ENCODE measurements at places on chromosomes 5 and 9. TPM values are rescaled to one million over a fixed set of nuclear protein-coding genes. Genes with fewer than 3 reads are reported as not detected.
A peak's percentile ranks its signal among the peaks of the same experiment; 100 is the strongest.

DNA sequence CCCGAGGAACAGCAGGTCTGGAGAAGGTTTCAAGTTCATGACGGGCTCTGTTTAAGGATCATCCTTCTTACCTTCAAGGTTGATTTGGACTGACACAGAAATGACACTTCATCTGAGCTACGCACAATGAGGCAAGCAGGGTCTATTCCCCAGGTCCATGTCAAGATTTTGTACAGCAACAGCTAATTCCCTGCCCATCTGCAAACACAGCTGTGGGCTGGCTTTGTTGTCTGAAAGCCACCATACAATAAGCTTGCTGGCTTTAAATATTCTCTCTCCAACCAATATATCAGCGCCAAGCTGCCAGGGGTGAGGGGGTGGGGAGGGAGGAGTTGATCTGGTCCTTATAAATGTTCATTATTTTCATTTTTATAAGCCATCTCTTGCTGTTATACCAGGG lies 92.0 kb downstream of the OTULIN start:
- H3K4me3 ChIP-seq = no peak overlapping the region
- H3K36me3 ChIP-seq = no peaks in the 10 kb centered on the region
- no peaks in the 10 kb centered on the region for H3K27me3 ChIP-seq
- H3K27ac ChIP-seq = no peak overlapping the region
- no peaks in the 10 kb centered on the region for H3K4me1 ChIP-seq
- DNase-seq = no peak

DNA sequence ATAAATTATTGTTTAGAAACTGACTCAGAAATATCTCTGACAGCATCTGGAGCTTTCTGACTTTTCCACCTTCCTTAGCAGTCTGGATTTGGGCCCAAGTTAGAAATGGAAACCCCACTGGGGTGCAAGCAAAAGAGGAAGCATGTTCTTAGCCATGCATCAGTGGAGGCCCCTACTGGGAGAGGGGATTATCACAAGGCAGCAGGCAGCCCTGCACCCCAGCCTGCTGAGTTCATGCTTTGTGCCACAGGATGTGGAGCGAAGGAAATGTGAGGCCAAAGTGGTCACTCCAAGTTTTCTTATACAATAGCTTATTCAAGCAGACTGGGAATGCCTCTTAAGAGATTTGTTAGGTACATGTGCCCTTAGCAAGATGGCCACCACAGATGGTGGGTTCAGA lies 146.5 kb upstream of the TLX3 start:
- H3K4me3 ChIP-seq = no peak overlapping the region
- H3K36me3 ChIP-seq = no peaks in the 10 kb centered on the region
- H3K27ac ChIP-seq = no peak overlapping the region
- H3K4me1 ChIP-seq = peaks cover 5% of the 10 kb centered on the region
- peak; percentile 72 for DNase-seq

- no peak overlapping the region for H3K4me3 ChIP-seq
- no peaks in the 10 kb centered on the region for H3K4me1 ChIP-seq
- no peak for DNase-seq
- no peak overlapping the region for H3K27ac ChIP-seq
- no peaks in the 10 kb centered on the region for H3K27me3 ChIP-seq
Observed at GRCh38 chr5:156585999-156586398, 259.0 kb downstream of the SGCD start.

The PRDM9 gene
- total RNA-seq = not detected

The NMUR2 gene
- not detected for total RNA-seq

The ABO gene
- total RNA-seq = not detected

DNA sequence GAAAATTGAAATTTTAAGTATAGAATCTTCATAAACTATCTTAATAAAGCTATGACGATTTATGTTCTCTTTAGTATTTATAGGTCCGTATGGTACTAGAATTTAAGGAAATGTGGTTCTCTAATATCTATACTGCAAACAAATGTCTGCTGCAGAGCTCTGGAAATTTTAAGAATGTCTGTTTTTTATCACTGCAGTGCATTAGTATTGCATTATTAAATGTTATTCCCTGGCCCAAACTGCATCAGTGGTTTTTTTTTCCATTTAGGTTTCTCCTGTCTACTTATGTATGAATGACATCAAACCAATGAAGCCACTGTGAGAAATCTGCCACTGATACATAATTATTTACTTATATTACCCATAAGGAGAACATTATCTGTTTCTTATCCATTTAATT lies 211.4 kb upstream of the CD180 start:
- H3K4me3 ChIP-seq = no peak overlapping the region
- no peaks in the 10 kb centered on the region for H3K36me3 ChIP-seq
- no peak for DNase-seq
- H3K4me1 ChIP-seq = no peaks in the 10 kb centered on the region
- no peak overlapping the region for H3K27ac ChIP-seq

GRCh38 chr5:91211997-91212713 lies 171.0 kb downstream of the ARRDC3 start:
- no peaks in the 10 kb centered on the region for H3K4me1 ChIP-seq
- no peaks in the 10 kb centered on the region for H3K36me3 ChIP-seq
- no peak for DNase-seq
- H3K27me3 ChIP-seq = no peaks in the 10 kb centered on the region

The SLC6A3 gene
- total RNA-seq = 0.46 TPM

DNA sequence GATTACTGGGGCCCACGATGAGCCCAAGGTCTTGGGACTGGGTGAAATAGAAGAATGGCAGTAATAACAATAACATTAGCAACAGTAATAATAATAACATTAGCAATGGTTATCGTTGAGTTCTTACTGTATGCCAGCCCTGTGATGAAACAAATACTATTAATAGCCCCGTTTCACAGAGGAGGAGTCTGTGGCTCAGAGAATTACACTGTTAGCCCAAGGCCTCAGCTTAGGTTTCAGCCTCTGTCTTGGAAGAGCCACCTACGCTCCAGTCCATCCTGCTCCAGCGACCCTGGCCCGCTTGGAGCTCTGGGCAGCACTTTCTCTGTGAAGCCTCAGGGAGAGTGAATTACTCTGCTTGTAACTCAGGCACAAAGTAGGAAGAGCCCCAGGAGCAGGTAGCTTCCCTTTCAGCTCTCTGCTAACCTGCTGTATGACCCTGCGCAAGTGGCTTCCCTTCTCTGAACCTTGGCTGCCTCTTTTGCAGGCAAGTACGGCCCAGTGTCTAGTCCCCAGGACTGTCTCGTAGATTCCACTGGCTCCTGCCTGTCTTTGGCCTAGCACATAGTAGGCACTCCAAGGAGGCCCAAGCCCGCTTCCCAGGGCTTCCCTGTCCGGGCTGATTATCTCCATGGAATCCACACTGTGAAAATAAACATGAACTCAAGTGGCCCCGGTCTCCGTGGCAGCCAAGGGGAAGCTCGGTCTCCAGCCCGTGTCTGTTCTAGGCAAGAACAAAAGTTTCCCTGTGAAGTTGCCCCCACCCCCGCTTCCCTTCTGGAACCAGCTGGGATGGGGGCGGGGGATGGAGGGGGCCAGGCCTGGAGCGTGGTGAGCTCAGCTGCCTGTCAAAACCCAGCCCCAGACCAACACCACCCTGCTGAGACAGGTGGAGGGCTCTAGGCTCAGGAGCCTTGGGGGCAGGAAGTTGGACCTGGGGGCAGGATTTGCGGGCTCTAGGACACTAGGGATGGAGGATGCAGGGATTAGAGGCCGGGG lies 26.2 kb upstream of the LMX1B start:
- H3K4me3 ChIP-seq = no peak overlapping the region
- no peaks in the 10 kb centered on the region for H3K36me3 ChIP-seq
- peaks cover 5% of the 10 kb centered on the region for H3K4me1 ChIP-seq
- H3K27ac ChIP-seq = no peak overlapping the region
- H3K27me3 ChIP-seq = no peaks in the 10 kb centered on the region
- DNase-seq = no peak

The PCDHA12 gene
- total RNA-seq = 10.6 TPM

DNA sequence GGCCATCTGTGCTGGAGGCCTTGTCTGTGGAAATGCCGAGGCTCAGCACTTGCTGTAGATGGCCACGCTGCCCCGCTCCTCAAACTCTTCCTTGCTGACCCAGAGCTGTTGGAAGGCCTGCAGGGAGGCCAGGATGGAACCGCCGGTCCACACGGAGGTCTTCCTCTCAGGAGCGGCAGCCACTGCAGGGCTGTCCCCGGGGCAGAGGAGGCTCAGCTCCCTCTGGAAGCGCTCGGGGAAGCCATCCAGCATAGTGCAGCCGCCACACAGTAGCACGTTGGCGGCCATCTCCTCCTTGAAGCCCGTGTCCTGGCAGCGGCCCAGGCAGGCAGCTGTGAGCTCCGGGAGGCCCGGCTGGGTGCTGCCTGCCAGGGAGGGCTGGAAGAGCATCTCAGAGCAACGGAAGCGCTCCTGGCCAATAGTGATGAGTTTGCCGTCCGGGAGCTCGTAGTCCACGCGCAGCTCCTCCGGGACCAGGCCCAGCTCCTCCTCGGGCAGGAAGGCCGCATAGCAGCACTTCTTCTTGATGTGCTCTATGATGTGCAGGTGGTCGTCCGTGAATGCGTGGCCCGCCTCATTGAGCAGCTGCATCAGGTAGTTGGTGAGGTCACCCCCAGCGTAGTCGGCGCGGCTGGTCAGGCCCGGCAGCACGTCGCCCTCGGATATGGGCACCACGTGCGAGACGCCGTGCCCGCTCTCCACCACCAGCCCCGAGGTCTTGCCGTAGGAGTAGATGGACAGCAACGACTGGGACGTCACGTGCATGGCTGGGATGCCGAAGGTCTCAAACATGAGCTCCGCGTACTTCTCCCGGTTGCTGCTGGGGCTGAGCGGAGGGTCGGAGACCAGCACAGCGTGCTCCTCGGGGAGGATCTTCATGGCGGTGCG lies 901 bp downstream of the ACTL7B start:
- DNase-seq = no peak
- H3K27me3 ChIP-seq = no peaks in the 10 kb centered on the region

DNA sequence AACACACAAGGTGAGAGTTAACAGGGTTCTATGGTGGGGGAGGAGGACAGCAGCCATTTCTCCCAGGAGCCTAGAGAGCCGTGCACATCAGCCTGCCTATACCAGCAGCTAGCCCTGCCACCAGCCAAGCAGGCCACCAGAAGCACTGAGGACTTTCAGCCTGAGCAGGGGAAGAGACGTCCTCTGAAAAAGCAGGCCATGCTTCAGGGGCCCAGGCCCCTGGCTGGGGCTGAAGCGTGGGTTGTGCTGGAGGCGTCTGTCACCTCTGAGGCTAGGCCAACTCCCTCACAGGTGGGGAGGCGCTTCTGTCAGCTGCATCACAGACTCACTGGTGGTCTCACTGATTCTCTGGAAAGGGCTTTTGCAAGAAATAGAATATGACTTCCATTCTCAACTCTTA lies 16.3 kb downstream of the FSTL4 start:
- no peaks in the 10 kb centered on the region for H3K36me3 ChIP-seq
- H3K27ac ChIP-seq = no peak overlapping the region
- H3K4me3 ChIP-seq = no peak overlapping the region
- DNase-seq = no peak
- no peaks in the 10 kb centered on the region for H3K4me1 ChIP-seq

- no peaks in the 10 kb centered on the region for H3K36me3 ChIP-seq
- no peak overlapping the region for H3K27ac ChIP-seq
- H3K4me1 ChIP-seq = peaks cover 39% of the 10 kb centered on the region
Observed at GRCh38 chr9:137683262-137683864, 64.6 kb downstream of the EHMT1 start.

DNA sequence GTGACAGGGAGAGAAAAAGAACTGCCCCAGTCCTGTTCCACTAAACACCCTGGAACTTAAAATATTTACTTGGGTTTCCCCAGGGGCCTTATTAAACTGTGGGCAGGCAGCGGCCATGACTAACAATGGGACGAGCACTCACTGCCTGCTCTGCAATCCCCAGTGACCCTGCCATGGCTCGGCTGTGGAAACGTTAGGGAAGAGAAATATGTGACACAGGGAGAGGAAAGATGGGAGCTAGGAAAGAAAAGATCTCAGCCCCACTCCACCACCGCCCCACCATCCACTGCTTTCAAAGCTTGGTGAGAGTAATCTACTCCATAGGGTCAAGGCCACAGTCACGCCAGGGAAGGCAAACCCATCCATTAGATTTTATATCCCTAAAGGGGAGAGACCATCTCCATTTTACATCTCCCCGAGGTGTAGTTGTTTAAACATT lies 117.6 kb downstream of the EFNA5 start:
- H3K27me3 ChIP-seq = no peaks in the 10 kb centered on the region
- peaks cover 11% of the 10 kb centered on the region for H3K4me1 ChIP-seq
- H3K36me3 ChIP-seq = no peaks in the 10 kb centered on the region
- H3K27ac ChIP-seq = no peak overlapping the region
- DNase-seq = no peak

DNA sequence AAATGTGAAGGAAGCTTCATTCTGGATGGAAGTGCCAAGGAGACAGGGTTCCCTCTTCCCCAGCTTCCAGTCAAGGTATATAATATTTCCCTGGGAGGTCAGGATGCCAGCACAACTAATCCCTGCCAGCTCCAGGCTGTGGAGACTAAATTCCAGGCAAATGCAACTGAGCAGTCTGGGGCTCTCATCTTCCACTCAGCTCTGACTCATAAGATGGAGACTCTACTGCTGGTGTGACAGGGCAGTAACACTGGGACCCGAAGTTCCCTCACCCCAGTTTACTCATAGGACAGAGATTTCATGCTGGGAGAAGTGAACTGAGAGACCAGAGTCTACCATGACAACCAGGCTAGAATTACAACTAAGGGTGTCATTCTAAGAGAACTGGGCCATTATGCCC lies 235.4 kb downstream of the FSTL4 start:
- no peaks in the 10 kb centered on the region for H3K36me3 ChIP-seq
- DNase-seq = no peak
- 0 out of 2 replicates have a peak, but pooled peaks cover 3% of the 10 kb centered on the region for H3K4me1 ChIP-seq

DNA sequence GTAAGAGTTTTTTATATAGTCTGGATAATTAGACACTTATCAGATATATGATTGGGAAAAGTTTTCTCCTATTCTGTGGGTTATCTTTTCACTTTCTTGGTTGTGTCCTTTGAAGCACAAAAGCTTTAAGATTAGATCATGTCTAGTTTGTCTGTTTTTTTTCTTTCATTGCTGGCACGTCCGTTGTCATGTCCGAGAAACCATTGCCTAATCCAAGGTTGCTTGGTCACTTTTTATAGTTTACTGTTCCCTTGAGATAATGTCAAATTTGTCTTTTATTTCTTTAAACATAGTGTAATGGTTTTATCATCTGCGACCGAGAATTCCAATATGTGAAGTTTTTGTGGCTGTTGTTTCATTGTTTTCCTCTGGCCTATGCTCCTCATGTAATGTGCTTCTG lies 28.8 kb downstream of the GARNL3 start:
- H3K27me3 ChIP-seq = no peaks in the 10 kb centered on the region
- peaks cover 3% of the 10 kb centered on the region for H3K4me1 ChIP-seq
- no peak for DNase-seq
